ENCODE measurements at places on chromosomes 5 and 9.

- DNase-seq: no peak
These were observed 9.3 kb upstream of the SCGB3A1 start for GRCh38 chr5:180600554-180601041.

- DNase-seq: no peak
These were observed 4.5 kb downstream of the CORO2A start for GRCh38 chr9:98187926-98188325.

DNA sequence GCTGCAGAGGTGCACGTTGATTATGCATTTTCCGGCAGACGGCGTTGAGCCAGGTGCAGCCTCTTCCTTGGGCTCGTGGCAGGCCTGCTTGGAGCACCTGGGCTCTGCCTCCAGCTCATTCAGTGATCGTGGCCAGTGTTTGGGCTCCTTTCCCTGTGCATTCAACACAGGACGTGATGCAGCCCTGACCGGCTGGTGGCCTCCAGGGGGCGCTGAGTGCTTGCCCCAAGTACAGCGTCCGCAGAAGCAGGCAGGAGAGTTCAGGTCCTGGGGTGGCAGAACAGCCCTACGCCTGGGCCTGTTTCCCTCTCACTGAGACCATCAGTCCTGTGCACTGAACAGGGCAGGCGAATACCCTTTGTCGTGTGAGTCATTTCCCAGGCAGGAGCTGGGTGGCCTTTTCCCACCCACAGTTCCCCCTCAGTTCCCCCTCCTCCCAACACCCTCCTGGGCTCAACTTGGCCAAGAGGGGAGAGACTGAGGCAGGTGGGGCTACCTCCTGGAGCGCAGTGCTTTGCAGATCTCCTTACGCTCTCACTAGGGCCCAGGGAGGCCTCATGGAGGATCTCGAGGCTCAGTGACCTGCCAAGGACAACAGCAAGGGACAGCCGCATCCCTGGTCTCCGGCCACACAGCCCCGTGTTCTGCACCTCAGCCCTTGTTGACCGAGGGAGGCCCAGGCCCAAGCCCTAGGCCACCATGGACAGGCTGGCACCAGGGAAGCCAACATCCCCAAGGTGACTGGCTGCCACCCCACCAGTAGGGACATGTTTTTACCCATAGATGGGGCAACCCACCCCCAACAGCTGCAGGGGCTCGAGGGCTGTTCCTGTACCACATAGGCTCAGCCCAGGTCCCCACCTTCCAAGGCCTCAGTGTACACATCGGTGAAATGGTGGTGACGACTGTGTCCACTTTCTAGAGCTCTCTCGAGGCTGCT lies 52.9 kb downstream of the LRSAM1 start:
- DNase-seq: no peak

DNA sequence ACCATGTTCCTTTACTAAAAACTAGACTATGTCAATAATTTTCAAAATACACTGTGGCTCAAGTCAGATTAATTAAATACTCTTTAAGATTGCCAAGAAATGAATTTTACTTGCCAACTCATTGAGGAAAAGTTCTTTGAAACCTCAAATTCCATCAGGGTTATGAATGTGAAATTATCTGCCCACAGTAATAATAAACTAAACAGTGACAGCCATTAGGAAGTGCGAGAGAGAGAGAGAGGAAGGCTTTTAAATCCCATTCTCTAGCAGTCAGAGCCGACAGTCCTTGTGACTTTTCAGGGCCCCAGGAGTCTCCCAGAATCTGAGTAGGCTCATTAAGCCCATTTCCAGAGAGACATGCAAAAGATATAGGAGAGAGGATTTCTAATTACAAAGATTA lies 236.1 kb downstream of the MARCHF11 start:
- no peak for DNase-seq

DNA sequence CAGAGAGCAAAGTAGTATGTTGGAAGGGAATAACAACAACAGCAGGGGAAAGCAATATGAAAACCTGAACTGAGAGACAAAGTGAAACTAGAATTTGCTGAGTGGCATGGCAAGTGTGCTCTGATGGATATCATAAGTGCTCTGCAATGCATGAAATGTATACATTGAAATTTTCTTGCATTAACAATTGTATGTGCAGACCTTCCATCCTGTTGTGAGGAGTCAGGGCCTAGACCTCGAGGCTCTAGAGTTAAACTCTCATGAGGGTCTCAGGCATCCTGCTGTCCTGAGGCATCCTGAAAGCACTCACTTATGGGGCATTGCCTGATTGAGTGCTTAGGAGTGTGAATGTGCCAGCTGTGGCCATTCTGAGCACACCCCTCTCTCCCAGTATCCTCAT lies 1.1 kb downstream of the ECM2 start:
- DNase-seq: no peak

- DNase-seq: no peak
These were observed 32.1 kb upstream of the FCN1 start for GRCh38 chr9:134949681-134950385.

DNA sequence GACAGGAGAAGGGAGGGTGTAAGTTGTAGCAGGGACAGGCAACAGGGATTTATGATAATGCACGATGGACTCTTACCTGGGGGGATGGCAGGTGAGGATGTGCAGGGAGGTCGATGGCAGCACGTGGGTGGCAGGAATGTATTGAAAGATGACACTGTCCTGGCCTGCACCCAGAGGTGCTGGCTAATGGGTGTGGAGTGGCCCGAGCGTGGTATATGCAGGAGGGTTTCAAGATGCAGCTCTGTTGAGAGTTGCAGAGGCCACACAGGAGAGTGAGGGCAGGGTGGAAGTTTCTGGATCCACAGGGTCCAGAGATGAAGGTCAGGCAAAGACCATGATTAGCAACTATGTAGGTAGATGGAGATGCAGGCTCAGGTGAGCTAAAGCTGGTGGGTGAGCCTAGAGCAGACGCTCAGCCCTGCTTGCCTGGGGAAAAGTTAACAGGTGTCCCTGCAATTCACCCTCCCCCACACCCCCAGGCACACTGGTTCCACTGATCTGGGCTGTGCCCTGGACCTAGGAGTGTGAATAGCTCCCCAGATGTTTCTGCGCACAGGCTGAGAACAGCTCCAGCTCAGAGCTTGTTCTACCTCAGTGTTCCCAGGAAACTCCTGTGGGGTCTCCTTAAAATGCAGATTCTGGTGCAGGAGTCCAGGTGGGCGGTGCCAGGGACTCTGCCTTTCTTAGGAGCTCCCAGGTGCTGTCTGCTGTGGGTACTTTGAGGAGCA lies 21.5 kb upstream of the S1PR3 start:
- DNase-seq: no peak

DNA sequence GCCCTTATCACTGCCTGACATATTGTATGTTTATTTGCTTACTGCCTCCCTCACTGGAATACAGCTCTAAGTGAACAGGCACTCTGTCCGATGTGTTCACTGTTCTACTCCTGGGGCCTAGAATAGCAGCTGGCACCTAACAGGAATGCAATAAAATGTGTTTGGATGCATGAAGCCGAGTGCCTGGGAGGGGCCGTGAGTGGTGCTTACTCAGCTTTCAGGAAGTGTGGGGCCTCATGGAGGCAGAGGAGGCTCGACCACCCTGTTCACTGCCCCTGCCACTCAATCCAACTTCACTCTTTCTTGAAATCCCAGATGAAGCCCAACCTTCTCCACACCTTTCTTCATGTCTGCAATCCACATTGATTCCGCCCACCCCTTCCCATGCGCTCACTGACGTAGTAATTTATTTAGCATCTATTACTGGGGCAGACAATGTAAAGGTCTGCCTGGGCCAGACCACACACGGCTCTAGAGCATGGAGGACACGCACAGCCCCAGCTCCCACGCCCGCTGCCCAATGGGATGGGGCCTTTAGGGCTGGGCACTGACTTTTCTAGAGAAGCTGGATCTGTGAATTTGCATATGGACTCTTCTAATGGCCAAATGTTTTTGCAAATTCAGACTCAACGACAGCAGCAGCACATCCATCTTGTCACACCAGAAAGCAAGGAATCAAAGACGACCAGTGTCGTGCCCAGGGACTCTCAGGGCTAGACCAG lies 21.3 kb downstream of the TBC1D9B start:
- no peak for DNase-seq

DNA sequence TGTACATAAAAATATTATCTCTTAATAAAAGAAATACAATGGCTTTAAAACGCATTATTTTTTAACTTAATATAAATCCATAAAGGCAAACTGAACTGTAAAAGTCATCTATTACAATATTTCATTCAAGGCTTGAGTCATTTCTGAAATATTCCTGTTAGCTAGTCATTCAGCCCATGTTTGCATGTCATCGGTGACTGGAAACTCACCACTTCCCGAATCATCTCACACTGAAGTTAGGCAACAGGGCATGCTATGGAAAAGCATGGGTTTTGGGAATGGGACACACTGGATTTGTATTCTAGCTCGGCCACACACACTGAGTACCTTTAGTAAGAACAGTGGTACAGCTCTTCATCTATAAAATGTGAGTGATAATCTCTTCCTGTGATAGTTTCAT lies 691.1 kb upstream of the C9orf72 start:
- DNase-seq: no peak

GRCh38 chr5:126811515-126812198 lies 34.7 kb downstream of the LMNB1 start:
- DNase-seq: no peak

DNA sequence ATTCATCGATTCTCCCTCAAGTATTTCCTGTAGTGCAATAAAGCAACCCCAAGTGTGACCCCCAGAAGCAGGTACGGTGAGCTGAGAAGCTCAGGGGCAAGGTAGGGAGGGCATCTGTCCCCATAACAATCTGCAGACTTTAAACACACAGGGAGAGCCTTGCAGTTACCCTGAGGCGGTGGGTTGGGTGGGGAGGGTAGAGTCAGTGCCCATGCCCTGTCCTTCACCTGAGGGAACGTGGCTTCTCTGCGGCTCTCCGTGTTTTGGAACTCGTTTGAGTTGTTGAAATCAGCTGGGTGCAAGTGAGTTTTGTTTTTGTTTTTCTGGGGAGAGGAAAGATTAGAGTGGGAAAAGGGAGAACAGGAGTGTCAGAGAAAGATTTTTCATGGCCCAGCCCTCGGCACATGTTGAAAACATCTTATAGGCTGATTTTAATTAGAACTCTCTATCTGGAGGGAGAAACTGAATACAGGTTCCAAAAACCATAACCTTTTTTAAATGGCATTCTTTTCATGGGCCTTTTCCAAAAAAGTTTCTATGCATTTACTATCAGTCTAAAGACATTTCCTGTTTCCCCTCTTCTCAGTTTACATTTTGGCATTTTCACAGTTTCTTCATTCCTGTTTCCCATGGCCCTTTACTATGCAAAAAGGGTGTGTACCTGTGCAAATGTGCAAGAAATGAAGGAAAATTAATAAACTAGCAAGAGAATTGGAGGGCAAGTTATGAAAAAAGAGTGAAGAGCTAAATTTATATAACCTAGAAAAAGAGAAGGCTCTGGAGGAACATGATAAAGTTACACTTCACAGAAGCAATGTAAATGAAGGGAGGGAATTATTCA lies 266.5 kb upstream of the VLDLR start:
- DNase-seq: no peak

DNA sequence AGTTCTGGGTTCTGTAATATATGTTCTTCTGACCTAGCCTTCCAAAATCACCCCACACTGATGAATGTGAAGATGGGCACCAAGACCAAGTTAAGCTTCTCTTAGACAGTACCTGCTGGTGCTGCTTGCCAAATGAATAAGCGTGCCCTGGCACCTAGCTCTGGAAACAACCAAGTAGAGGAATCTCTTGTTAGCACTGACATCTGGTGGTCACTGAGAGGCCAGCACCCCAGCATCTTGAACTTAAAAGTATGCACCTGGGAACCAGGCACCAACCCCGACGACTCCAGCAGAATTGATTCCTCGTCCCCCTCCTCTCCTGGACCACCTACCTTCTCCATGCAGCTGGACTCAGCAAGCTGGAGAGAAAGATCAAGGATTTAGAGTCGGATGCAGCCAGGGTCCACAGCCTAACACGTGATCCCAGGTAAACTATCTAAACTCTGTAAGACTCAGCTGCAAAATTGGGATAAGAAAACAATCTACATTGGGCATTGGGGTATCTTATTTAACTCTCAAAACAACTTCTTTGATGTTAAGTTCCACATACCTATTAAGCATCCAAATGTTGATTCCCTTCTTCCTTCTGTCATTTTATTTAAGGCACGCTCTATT lies 89.8 kb downstream of the SLC1A3 start:
- no peak for DNase-seq

DNA sequence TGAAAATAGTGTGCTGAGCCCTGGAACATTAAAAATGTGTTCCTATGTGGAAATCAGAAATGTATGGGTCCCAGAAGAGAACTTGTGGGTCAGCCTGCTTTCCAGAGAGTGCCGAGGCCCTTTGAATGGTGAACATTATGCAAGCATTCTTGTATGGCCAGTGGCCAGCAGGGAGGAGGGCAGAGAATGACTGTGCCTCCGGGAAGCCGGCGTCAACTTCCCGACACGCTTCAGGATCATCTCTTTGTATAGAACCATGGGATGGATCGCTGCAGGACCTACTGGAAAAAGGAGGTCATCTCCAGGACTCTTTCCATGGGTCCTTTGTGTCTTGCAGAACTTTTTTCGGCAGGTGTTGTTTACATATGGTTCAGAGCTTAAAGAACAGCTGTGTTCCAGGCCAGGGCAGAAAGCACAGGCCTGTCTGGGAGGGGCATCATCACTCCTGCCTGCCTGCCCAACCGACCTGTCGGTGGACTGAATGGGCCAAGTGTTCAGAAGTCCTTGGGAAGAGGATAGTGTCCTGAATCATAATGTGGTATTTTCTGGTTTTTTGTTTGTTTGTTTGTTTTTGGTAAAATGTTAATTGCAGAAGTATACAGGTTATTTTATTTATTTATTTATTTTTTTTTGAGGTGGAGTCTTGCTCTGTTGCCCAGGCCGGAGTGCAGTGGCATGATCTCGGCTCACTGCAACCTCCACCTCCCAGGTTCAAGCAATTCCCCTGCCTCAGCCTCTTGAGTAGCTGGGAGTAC lies 9.0 kb downstream of the PRRC2B start:
- no peak for DNase-seq

DNA sequence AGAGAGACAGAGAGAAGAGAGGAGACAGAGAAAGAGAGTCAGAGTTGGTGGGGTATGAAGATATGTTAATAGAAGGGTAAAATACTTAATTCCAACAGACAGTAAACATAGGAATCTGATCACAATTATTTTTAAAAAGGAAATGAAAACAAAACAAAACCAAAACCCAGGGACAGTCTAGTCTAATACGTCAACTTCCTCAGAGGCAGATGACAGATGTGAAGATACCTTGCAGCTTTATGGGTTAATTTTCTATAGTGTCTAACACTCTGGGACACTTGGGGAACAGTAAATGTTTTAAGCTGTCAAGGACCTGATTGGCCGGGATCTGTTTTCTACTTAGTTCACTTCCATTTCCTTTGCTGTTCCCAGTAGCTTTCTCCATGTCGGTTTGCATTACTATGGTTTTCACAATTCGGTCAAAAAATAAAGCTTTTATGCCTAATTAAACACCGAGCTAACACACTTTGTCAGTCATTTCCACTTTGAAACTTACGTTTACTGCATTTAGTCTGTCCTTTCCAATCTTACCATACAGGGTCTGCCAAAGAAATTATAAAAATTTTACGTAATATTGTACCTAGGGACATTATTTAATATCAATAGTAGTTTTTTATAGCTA lies 216.5 kb downstream of the MCTP1 start:
- no peak for DNase-seq

GRCh38 chr5:129496864-129497595 lies 36.9 kb downstream of the ADAMTS19 start:
- no peak for DNase-seq

Measured in NCI-H187 (cell line).